NCI-H1694 treated with DMSO at 0.1 percent for 48 hours (cell line): ENCODE measurements at places on chromosomes 5 and 9.

GRCh38 chr9:97529363-97530076 lies 28.1 kb downstream of the TMOD1 start:
- no peak for DNase-seq

DNA sequence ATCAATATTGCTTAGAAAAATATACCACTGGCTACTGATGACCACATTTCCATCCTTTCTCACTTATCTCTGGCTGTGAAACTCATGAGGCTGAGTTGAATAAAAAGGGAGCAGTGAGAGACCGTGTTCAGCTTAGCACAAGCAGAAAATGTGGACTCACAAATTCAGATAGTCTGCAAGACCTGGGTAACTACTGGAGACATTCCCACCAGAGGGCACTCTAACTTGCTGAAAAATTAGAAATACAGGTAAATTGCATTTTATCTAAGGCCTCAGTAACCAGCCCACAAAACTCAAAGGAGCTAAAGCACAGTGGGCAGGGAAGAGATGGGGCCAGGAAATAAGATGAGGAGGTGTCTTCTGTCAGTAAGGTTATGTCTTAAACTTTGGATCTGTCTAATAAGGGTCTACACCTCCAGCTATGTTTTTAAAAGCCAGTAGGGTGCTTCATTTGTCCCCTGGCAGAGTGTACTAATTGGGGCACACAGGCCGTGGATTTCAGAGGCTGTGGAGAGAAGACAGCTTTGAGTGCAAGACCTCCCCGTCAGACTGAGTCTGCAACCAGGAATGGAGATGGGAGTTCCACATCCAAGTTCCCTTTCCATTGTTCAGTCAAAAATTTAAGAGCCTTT lies 8.7 kb upstream of the NDUFB6 start:
- DNase-seq = peak; percentile 63

GRCh38 chr5:58940446-58940845 lies 357.6 kb downstream of the RAB3C start:
- no peak for DNase-seq

- DNase-seq = no peak
Observed at GRCh38 chr9:11506980-11507379, 894.2 kb upstream of the PTPRD start.

DNA sequence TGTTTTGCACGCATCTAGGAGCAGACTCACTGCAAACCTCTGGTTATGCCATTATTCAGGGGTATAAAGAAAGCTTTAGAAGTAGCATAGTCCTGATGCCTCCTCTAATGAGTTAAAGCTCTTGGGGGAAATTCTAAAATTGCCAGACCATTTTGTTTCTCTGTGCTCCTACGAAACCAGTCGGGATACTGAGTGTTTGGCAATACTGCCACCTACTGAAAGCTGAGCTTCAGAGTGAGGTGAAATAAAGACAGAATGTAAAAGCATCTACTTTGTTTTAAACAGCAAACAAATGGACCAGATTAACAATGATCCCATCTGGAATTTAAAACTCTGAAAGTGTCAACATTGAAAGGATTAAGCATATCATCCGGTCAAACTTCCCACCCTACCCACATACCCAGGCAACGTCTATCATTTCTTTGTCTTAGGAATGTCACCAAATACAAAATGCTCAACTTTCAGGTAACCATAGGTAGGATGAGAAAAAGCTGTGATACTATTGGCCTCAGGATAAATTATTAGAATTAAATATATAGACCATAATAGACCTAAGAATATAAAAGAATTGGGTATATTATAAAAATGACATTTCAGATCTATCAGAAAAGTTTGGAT lies 77.8 kb upstream of the SHISAL2B start:
- peak; percentile 42 for DNase-seq

DNA sequence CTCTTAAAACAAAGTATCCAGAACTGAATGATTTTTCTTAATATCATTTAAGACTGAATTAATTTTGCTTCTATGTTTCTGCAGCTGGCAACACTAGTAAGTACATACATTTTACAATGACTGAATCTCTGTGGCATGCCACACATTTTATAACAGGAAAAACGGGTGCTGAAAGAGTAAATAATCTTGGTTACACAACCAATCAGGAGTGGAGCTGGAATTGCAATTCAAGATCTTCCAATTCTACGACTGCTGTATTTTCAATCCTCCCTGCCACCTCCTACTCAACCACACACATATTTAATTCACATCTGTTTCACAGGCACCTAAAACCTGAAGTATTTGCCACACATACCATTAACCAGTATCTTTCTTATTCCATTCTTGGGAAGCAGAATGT lies 52.7 kb upstream of the NR5A1 start:
- DNase-seq = no peak

- DNase-seq = no peak
Observed at GRCh38 chr5:83556190-83556589, 84.6 kb downstream of the VCAN start.

DNA sequence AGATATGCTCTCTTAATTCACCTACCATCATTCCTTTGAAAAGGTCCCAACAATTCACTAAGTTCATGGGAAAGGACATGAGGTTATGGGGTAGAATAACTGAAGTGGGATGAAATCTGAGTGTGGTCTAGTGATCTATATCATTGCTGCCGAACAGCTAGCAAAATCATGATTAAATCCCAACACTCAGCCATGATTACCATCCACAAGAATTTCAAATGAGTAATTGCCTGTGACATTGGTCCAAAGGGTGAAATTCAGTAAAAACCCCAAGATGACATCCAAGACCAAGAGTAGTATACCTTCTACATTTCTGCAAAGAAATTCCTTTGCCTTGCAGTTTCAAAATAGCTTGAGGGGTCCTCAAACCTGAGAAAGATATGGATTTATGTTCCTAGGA lies 225.6 kb downstream of the SPOCK1 start:
- no peak for DNase-seq

DNA sequence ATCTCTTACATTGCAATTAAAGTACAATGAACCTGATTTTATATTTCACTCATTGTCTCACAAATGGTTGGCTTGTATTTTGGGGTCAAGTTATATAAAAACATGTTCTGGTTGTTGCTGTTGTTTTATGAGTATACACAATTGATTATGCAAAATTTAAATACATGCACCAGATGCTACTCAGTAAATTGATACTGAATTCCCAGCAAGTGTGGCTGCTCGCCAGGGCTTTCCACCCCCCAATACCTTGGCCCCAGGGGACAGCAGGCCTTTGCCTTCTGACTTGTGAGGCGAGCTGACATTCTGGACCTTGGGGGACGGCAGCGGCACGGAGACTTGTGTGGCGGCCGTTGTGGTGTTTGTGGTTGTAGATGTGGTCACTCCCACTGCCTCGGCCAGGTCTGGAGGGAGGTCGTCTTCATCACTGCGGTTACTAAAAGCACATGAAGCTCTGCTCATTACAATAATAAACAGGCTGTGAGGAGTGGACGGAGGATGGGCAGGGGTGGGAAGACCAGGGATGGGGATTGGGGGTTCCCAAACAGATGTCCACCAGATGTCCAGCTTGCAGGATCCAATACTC lies 27.0 kb upstream of the FRRS1L start:
- peak; percentile 18 for DNase-seq
